ENCODE measurements at places on chromosomes 1 and 21.

GRCh38 chr1:61496501-61496900 is 228.4 kb downstream of the TM2D1 start:
- DNase-seq = peak; percentile 39

DNA sequence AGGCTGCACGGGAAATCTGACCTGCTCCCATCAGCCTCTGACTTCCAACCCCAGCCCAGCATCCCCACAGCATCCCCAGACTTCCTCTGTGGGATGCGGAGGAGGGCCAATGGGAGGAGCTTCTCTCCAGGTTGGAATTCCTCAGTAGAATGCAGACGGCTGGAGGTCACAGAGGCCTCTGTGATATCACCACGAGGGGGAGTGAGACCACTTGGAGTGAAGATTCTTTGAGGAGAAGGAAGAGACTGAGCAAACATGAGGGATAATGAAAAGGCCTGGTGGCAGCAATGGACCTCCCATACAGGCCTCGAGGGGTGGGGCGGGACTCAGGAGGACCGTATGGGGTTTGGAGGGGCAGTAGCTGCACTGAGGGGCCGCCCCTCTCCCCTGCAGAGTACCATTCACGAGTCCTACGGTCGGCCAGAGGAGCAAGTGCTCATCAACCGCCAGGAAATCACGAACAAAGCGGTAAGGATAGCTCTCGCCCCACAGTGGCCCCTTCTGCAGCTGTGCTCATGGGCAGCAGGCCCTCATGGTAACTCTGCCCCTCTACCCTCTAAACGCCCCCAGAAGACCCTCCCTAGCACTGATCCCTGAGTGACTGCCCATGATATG is at the start of gene CATSPER4:
Gene CATSPER4 (plus strand): TSS at position 230 of the 615 bp plus-strand sequence. CDS start 26 bp downstream, at position 256.
- DNase-seq = peak; percentile 59

- DNase-seq = peak; percentile 81
These were observed 86.7 kb downstream of the GALNT2 start for GRCh38 chr1:230153641-230154296.

DNA sequence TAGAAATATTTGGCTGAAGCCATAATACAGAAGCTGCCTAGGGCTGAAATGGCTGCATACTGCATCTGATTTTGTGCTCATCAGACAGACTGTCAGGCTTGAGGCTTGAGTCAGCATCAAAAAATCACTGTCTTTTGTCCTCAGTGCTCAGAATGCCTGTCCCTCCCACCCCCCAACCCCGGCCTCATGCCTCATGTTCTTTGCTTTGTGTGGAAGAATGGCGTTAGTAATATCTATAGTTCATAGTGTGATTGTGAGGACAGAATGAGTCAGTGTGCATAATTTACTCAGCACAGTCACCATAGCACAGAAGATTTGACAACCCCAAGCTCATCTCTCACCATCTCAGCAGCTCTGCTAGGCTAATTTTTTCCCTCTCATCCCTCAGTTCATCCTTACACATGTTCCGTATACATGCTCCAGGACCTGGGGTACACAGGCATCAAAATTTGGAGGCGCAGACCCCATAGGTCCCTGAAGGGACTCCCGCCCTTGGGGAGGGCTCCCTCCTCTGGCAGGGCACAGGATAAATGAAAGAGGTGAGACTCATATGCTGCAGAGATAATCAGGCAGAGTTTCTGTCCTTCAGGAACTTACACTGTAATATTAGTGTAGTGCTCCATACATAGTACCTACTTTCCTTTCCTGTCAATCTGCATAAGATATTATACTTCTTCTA is 159.1 kb upstream of the C8B start:
- no peak for DNase-seq

GRCh38 chr1:209651138-209651587 is 1.1 kb downstream of the LAMB3 start:
- DNase-seq = peak; percentile 74

DNA sequence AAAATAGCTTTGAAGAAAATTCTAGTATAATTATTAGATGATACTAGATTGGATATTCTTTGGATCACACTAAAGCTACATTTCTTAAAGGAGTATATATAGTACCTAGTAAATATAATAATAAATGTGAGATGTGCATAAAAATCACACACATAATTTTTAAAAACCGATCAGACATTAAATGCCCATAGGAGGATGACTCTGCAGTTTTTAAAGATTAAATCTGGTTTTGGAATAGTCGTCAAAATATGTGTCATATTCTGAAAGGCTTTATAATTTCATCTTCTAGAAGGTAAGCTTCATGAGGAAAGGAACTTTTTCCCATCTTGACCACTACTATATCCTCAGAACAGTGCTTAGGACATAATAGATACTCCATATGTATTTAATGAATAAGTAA is 169.0 kb downstream of the NRIP1 start:
- no peak for DNase-seq

- no peak for DNase-seq
These were observed 6.7 kb upstream of the RSRP1 start for GRCh38 chr1:25253911-25254310.

- no peak for DNase-seq
These were observed 340.1 kb downstream of the PAPPA2 start for GRCh38 chr1:176803042-176803441.

- DNase-seq = no peak
These were observed 51.1 kb downstream of the NFIA start for GRCh38 chr1:61133335-61134019.

GRCh38 chr1:156430303-156430702 is 61.3 kb downstream of the RHBG start:
- no peak for DNase-seq

GRCh38 chr1:99969729-99970621 is at the start of gene SLC35A3:
Gene SLC35A3, plus strand, starts transcription at chr1:99969996. Its CDS starts 23,559 bp downstream, at chr1:99993555.
- peak; percentile 88 for DNase-seq

- DNase-seq = peak; percentile 23
These were observed 1019.2 kb downstream of the TTLL7 start for GRCh38 chr1:82979593-82980236.

GRCh38 chr21:46226146-46226545 is 2.4 kb downstream of the LSS start:
- no peak for DNase-seq

- DNase-seq = no peak
These were observed 1.5 kb downstream of the GSTM4 start for GRCh38 chr1:109657395-109657794.

- DNase-seq = peak; percentile 58
These were observed 66.3 kb downstream of the C1orf185 start for GRCh38 chr1:51168266-51168845.

- DNase-seq = no peak
These were observed 56.3 kb upstream of the CNN3 start for GRCh38 chr1:94983171-94983739.

DNA sequence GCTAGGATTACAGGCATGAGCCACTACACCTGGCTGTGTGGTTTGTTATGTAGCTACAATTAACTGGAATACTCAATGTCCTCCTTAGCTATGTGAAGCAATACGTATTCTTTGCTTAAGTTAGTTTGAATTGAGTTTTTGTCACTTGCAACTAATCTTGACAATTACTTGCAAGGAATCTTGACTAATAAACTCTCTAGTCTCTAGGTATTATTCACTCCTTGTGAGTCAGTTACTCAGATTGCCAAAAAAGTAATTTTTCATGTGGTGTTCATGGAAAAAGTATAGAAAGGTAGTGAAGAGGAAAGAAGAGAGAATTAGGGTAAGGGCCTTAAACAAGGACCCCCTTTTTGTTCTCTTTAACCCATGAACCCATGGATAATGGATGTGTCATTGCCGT is 7.6 kb upstream of the SNX27 start:
- DNase-seq = no peak

GRCh38 chr1:109793486-109794318 is 30.0 kb upstream of the EPS8L3 start:
- DNase-seq = peak; percentile 81

DNA sequence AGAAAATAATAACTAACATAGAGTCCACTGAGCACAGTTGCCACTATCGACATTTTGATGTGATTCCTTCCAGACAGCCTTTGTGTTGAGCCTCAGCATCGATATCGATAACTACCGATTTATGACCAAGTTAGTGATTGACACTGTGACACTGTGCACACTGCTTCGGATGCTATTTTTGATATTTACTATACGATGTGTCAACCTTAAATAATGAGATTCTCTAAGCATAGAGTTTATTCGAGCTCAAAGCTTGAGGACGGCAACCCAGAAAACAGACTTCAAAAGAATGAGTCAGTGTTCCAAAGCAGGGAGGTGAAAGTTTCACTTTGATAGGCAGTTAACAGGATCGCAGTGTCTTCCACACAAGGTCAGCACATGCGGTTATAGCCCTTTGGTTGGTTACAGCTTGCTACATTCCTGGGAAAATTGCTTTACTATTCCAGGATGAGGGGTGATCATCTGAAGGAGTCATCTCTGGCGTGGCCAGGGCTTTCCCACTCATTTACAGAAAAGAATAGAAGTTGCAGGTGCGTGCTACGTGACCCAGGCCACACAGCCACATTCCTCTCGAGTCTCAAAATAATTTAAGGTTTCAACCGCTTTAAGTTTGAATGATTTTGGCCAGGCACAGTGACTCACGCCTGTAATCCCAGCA is 53.6 kb upstream of the EFHD2 start:
- no peak for DNase-seq

- no peak for DNase-seq
These were observed 121.7 kb downstream of the ZZZ3 start for GRCh38 chr1:77560741-77561140.

- DNase-seq = peak; percentile 83
These were observed 17.3 kb downstream of the NOC2L start for GRCh38 chr1:941588-942383.

GRCh38 chr1:70442490-70442889 is 31.4 kb downstream of the CTH start:
- no peak for DNase-seq

DNA sequence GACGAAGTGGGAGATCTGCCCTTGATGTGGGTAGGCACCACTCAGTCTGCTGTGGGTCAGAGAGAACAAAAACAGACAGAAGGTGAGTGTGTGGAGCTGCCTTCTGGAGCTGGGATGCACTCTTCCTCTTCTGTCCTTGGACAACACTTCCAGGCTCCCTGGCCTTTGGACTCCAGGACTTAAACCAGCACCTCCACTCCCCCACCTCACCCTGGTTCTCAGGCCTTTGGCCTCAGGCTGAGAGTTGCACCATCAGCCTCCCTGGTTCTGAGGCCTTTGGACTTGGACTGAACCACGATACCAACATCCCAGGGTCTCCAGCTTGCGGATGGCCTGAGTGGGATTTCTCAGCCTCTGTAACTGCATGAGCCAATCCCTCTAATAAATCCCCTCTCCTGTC is 68.1 kb upstream of the STUM start:
- no peak for DNase-seq

DNA sequence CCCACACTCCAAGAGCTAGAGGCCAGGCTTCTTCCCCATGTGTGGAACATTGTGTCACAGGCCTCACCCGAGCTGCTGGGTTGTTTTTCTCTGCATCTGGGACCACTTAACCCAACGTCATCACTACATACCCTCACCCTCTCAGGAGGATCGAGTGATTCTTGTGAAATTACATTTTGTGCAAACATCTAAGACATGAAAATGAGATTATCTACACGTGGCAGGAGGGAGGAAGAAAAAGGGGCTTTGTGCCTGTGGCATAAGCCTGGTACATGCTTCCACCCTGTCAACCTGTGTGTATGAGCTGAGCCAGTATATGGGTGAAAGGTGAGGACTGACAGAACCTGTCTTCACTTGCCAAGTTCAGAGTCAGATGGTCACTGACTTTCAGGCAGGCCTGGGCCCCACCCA is 1.6 kb downstream of the CPT2 start:
- DNase-seq = no peak

DNA sequence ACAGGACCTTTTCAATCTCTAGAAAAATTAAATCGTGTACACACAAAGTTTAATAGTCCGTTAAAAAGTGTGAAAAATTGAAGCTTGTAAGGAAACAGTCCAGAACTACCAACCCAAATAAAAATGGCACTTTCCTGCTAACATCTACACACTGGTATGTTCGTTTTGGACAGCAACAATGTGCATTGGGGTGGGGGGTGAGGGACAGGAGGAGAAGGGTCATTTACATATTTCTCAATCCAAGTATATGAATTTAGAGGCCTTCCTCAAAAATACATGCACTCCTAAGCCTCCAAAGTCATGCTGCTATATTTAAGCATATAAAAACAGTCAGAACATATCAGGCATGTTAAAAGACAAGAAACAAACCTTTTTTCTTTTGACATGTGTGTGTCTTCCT is 2.5 kb downstream of the PPP1R15B start:
- peak; percentile 41 for DNase-seq

DNA sequence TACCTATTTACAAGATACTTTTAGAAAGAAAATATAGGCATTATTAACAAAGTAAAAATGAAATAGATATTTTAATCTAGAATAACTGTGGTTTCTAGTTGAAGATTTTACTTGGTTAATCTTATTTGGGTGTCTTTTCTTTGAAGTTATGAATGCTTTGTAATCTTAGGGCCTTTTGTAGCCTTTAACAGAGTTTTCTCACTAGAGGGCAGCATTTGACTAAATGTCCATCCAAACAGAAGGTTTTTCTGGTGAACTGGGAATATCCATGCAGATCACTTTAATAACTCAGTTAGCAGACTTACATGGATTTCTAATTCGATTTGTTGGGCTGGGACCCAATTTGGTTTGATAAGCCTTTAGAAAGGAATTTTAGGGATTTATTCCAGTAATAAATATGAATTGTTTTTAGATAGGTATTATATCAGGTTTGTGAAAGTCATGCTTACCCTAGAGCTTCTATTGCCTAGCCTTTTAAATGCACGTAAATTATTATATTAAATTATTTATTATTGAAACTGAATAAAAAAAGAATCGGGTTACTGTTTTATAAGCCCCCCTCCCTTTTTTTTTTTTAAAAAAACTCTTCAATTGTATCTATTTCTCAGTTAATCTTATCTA is 119.7 kb downstream of the ZNF326 start:
- peak; percentile 73 for DNase-seq

- DNase-seq = peak; percentile 80
These were observed 21.9 kb downstream of the LRRC8D start for GRCh38 chr1:89842567-89843272.

DNA sequence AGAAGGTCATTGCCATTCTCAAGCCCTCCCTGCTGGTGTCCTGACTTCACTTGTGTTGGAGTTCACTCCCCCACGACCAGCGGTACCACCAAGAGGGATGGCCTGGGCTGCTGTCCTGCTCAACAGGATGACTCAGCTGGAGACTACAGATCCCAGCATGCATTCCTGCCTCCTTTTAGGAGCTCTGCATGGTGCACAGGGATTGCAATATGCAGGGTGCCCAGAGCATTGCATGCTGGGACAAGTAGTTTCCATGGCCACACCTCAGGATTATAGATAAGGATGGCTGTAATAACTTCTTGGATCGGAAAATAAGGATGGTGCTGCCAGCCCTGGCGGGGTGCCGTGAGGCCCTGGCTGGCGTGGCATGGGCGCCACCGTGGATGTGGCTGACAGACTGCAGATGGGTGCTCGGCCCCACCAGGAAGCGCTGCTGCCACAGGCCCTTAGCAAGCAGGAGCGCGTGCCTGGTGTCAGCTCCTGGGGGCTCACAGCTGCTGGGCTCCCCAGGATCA is 150.0 kb downstream of the CASZ1 start:
- peak; percentile 58 for DNase-seq

DNA sequence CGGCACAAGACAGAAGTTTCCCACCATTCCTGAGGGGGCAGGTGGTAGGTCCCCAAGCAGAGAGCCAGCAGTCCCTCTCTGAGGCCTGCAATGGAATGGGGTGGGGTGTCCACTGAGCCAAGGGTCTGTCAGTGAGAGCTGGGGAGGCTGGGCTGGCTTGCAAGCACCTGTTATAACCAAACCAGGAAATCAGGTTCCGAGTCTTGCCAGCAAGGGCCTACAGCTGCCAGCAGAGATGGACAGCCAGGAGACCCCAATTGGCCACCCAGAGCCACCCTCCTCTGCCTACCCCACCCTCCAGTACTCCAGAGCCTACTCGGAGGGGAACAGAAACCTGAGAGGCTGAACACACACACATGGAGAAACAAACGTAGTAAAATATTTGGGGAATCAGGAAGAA is 32.2 kb downstream of the PSEN2 start:
- DNase-seq = no peak
